ENCODE measurements at places on chromosomes 5 and 9.

GRCh38 chr5:75558981-75559632, 47.4 kb downstream of the POLK start:
- no peak for DNase-seq

GRCh38 chr9:93676310-93677047, 100.1 kb downstream of the PHF2 start:
- no peak for DNase-seq

- DNase-seq = no peak
These were observed 10.3 kb downstream of the PHYKPL start for GRCh38 chr5:178222292-178222691.

- no peak for DNase-seq
These were observed 109.6 kb downstream of the ANKRD18B start for GRCh38 chr9:33633636-33634035.

- peak; percentile 28 for DNase-seq
These were observed 103.8 kb downstream of the RPS23 start for GRCh38 chr5:82174128-82174918.

GRCh38 chr5:143445776-143446175, 42.3 kb upstream of the NR3C1 start:
- no peak for DNase-seq

DNA sequence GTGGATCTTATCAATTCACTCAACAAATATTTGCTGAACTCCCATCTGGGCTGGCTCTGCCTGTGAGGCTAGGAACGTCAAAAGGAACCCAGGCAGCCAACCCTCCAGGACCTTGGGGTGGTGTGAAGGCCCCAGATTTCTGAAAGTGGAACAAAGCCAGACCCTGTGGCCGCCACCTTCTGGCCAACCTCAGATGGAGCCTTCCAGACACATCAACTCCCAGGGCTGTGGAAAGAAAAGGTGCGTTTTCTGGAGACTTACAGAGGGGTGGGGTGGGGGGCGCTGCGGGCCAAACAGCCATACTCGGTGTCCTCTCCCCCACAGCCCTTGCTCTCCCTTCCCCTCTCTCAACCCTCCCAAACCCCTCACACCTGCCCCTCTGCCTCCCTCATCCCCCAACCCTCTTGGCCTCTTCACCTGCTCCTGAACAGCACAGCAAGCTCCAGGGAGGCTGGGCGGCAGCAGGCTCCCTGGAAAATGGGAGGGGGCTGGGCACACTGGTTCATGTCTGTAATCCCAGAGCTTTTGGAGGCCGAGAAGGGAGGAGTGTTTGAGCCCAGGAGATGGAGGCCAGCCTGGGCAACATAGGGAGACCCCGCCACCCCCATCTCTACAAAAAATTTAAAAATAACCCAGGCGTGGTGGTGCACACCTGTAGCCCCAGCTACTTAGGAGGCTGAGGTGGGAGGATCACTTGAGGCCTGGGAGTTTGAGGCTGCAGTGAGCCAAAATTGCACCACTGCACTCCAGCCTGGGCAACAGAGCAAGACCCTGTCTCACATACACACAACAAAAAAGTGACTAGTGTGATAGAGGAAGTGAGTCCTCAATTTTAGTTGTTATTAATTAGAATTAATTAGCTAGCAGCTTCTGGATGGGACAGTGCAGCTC, 45.0 kb upstream of the PRRC2B start:
- DNase-seq = no peak

- no peak for DNase-seq
These were observed 34.0 kb downstream of the OTULIN start for GRCh38 chr5:14698495-14698894.

DNA sequence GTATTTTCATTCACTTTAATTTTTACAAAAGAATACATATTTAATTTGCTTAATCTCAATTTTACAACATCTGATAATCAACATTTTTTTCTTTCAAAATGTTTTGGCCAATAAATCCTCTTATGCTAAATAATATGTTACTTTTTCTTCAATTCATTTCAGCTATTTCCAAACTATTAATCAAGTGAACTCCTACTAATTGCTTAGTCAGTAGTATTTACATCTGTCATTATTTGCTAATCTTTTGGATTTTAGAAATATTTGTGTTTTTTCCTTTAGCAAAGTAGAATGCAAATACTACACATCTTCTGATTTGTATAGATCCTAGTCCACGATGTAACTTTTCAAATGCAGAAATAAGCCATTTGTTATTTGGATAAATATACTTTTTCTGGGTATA, 1.6 kb upstream of the TNPO1 start:
- no peak for DNase-seq

DNA sequence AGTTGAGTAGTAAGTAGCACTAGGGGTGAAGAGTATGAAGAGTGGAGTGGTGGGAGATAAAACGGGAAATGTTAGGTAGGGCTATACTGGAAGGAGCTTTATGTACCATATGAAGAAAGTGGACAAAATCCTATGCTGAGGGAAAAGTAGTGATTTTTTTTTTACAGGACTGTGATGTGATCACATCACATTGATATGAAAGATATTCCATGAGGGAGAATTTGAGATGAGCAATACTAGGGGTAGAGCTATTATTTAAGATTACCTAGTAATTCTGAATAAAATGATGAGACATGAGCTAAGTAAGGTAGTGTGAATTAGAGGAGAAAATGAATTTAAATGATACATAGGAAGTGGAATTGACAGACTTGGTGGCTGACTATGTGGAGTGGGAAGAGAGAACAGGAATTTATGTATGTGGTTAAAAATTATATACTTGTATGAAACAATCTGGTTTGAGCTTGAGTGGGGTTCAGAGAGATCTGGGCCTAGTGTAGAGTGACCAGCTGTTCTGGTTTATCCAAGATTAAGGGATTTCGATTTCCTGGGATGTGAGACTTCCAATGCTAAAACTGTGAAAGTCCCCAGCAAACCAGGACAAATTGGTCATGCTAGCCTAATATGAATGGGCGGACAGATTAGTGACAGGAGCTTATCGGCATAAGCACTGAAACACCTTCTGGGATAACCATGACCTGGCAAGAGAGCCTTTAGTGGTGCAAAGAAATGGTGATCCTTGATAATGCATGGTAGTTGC, 29.3 kb upstream of the STOM start:
- DNase-seq = no peak

DNA sequence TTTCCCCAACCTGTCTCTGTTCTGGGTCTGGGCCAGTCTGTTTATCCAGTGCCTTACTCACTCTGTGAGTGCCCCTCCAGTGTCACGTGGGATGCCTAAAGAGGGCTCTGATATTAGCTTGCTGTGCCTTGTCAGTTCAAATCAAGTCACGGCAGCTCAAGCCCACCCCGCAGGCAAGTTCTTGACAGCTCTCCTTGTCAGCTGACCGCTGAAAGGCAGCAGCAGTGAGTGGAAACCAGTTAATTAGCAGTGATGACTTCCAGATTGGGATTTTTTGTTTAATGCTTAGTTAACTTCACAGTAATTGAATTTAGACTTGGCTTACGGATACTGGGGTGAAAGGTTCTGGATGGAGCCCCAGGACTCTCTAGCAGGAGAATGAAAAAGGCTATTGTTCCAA, 210.1 kb downstream of the PSAT1 start:
- DNase-seq = no peak

GRCh38 chr5:53479590-53480415, 626 bp upstream of the FST start:
- no peak for DNase-seq

- DNase-seq = no peak
These were observed 102.5 kb upstream of the SH3GL2 start for GRCh38 chr9:17476401-17476800.

DNA sequence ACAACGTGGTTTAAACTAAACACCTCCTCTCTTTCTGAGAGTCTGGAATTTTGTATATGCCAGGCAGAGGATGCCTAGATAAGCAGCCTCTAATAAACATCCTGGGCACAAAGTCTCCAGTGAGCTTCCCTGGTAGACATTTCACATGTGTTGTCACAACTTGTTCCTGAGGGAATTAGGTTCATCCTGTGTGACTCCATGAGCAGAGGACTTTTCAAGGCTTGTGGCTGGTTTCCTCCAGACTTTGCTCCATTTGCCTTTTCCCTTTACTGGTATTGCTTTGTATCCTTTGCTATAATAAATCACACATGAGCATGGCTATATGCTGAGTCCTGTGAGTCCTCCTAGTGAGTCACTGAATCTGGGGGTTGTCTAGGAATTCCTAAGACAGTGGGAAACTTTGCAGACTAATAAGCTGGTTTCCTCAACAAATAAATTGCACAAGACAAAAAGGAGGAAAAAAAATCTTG, 77.4 kb downstream of the NR2F1-AS1 start:
- no peak for DNase-seq

- DNase-seq = no peak
These were observed 20.9 kb upstream of the ADAM19 start for GRCh38 chr5:157596487-157596886.

GRCh38 chr9:128382261-128382660, 11.1 kb downstream of the URM1 start:
- no peak for DNase-seq

- DNase-seq = no peak
These were observed 15.1 kb downstream of the PRKACG start for GRCh38 chr9:68998812-68999211.

- DNase-seq = no peak
These were observed 31.3 kb downstream of the ISOC1 start for GRCh38 chr5:129125819-129126218.

DNA sequence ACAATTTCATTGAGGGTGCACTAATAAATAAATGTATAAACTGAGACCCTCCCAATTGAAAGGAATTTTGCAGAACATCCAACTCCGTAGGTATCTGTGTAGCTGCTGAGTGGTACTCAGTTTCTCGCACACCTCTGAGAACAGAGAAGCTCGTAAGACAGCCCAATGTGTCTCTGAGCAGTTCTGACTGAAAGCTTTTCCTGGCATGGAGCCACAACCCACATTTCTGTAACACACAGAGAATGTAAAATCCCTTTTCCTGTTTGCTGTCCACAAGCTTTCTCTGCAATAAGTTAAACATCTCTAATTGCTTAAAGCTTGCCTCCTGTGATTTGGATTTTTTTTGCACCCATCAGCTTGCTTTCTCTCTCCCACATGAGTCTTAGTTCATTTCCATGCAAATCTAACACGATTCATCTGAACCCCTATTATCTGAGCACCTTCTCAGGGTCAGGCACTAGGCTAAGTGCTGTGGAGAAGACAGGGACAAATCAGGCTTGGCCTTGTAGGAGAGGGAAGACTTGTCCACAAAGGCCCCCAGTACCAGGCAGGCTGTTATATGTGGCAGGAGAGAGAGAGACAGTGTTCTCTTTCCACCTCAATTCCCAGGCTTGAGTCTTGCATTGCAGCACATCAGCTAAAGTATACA, 44.2 kb upstream of the COL15A1 start:
- no peak for DNase-seq

DNA sequence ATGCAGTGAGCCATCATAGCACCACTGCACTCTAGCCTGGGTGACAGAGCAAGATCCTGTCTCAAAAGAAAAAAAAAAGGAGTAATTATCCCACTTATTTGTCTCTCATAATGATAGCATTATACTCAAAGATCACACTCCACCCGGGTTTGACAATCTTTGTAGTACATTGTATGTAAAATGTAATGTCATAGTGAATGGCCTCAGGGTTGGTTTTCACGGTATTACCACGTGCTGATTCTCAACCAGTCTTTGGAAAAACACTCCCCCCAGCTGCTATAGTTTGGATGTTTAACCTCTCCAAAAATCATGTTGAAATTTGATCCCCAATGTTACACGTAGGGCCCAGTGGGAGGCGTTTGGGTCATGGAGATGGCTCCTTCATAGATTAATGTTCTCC, 402.4 kb upstream of the GRAMD2B start:
- no peak for DNase-seq

GRCh38 chr5:121031491-121031890, 567.4 kb downstream of the PRR16 start:
- no peak for DNase-seq

DNA sequence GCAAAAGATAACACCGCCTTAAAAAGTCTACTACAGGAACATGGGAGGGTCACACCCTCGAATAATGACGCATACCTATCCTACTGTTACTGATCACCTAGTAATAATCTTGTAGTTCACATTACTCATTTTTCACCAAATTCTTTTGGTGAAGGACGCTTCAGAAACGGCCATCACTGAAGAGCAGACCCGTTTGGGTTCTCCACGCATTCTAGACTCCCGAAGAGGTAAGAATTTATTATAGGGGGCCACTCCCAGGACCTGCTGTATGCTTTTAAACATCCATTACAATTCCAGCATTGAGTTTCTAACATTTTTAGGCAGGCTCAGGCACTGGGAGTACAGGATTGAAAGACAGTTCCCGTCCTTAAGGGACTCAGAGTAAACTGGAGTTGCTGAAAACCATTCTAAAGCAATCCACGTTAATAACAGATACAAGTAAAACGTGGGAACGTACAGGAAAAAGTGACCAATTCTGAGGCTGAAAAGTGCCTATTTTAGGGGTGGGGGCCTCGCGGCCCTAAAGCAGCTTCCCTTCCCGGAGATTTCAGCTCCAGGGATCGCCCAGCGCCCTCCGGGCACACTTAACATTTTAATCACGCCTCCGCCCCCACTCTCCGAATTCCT, at the start of gene FER:
Gene FER, plus strand, starts transcription at position 124 of the 627 bp plus-strand sequence. CDS start 50,286 bp downstream, outside the sequence.
- DNase-seq = no peak

DNA sequence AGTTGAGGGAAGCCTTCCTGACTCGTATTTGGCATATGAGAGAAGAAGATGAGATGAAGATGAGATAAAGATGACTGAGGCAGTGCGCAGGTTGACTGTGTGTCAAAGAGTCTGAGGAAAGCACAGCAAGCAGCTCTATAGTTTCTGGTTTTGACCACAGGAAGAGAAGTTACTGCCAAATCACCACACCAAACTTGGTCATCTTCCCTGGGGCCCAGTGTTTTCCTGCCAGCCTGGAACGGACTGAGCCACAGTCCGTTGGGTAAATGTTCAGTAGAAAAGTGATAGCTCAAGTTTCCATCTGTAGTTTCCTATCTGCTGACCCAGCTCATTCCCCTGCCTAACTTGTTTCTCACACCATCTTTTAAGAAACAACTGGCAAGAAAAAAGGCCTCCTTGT, 80.7 kb upstream of the ADAMTS19 start:
- DNase-seq = no peak

DNA sequence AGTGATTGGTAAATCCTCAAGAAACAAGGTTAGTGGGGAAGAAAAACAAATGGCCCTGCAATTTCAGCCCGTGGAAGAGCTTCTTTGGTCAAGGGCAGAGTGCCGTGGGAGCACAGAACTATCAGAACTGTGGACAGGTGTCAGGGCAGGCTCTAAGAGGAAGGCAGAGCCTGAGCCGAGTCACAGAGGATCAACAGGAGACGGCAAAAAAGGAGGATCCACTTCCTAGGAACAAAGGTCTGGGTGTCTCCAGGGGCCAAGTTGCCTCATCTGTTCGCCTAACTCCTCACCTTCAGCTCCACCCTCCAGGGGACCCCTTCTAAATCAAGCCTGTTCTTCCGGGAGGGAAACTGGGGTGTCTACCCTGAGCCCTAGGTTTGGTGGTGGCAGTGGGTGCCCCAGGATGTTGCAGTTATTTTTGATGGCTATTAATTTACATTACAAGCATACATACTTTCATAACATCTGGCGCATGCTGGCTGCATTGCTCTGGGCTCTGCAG, 88.0 kb downstream of the FEM1C start:
- DNase-seq = no peak

DNA sequence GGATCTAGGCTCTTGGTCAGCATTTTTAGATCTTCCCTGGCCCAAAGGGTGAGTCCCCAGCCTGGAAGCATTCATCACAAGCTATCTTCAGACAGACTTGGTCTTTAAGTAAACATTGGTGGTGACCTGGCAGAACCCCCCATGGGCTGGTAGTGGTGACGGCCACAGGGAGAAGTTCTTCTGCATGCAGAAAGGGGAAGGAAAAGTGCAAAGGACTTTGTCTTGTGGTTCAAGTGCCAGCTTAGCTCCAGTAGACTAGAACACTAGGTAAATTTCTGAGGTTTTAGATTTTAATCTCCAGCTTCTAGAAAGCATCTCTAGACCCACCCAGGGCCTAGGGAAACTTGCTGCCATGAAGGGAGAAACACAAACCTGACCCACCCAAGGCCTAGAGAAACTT, 584.0 kb downstream of the CHSY3 start:
- no peak for DNase-seq

All from stimulated activated CD8-positive, alpha-beta memory T cell treated with anti-CD3 and anti-CD28 coated beads, Interleukin-7, amount 100 ng/mL, for 1 hour (primary cell).